ENCODE measurements at places on chromosomes 6 and 20.

- peak; percentile 48 for DNase-seq
These were observed 7.5 kb downstream of the JARID2 start for GRCh38 chr6:15253203-15254022.

DNA sequence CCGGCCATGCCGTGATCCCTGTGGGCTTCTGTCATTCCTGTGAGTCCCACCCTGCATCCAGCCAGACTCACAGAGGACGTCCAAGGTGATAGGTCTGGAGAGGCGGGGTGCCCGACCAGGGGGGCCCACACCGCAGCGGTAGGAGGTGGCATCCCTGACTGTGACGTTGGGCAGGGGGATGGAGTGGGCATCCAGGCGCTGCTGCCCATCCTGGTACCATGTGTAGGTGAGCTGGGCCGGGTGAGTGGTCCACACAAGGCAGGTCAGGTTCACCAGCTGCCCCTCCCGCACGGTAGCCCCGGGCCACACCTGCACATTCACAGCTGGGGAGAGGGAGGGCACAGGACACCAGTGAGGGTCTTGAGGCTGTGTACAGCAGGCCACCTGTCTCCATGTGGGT is 11.6 kb upstream of the ADAM33 start:
- no peak for DNase-seq

DNA sequence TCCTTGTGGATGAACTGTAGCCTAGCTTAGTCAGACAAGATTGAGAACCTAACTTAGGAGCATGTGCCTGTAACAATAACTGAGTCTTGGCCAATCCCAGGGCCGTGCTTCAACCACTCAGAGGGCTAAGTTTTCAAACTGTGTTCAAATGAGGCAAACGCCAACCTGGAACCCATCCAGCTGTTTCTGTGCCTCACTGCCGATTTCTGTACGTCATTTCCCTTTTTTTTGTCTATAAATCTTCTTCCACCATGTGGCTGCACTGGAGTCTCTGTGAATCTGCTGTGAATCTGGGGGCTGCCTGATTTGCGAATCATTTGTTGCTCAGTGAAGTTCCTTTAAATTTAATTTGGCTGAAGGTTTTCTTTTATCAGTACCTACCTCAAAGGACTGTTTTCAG is 115.0 kb upstream of the CHD6 start:
- DNase-seq = peak; percentile 54

DNA sequence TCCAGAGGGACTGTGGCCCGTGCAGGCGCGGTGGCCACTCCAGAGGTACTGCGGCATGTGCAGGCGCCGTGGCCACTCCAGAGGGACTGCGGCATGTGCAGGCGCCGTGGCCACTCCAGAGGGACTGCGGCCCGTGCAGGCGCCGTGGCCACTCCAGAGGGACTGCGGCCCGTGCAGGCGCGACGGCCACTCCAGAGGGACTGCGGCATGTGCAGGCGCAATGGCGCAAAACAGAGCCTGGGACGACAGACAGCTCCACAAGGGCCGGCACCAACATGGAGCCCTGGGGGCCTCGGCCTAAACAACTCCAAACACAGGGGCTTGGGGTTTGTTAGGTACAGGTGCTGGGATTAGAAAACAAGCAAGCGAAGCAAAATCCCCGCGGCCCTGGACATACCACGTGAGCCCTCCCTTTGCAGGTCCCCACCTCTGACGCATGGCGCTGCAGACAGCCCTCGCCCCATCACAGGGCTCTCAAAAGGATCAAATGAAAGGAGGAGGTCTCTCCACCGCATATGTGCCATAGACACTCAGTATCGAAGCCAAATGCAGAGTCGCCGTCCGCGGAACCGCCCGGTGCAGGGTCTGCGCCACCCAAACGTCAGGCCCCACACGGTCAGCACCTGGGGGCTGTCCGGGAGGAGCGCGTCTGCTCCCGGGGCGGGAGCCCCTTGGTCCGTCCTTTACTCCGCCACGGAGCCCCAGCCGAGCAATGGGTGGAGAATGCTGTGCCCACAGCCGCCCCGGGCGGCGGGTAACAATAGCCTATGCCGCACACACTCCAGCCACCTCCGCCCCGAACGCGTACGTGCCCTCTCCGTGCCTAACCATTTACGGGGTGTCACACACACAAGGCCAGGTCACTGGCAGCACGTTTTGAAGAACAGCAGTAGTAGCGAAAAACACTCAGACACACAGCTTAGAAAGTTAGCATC is 85.7 kb downstream of the TAF4 start:
- no peak for DNase-seq

GRCh38 chr20:25035921-25036320 is 22.0 kb downstream of the ACSS1 start:
- DNase-seq = peak; percentile 57

DNA sequence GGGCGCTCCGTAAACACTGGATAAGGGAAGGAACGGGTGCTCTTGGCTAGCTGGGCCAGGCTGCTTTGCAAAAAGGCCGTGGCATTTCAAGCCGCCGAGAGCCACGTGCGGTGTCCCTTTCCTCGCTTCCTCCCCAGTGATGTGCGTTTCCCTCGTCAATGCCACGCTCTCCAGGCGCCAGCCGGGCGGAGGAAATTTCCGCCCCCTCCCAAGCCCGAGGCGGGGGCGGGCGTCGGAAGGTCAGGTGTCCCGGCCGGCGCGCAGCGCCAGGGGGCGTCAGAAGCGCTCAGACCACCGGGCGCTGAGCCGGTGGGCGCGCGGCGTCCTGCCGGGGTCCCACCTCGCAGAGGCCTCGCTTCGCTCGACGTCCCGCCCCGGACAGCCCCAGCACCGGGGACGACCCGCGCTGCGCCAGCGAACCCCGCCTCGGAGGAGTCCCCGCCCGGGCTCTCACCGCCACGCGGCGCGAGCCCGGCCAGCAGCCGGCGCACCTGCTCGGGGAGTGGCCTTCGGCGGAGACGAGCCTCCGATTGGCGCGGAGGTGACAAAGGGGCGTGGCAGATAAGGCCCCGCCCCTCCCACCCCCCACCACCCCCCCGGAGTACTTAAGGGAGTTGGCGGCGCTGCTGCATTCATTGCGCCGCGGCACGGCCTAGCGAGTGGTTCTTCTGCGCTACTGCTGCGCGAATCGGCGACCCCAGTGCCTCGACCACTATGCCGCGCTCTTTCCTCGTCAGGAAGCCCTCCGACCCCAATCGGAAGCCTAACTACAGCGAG is at the start of gene SNAI1:
Gene SNAI1, plus strand, starts transcription at position 635 of the 777 bp plus-strand sequence. Its CDS starts 80 bp downstream, at position 715.
- peak; percentile 88 for DNase-seq

GRCh38 chr6:1067346-1067745 is 244.6 kb upstream of the FOXQ1 start:
- no peak for DNase-seq

DNA sequence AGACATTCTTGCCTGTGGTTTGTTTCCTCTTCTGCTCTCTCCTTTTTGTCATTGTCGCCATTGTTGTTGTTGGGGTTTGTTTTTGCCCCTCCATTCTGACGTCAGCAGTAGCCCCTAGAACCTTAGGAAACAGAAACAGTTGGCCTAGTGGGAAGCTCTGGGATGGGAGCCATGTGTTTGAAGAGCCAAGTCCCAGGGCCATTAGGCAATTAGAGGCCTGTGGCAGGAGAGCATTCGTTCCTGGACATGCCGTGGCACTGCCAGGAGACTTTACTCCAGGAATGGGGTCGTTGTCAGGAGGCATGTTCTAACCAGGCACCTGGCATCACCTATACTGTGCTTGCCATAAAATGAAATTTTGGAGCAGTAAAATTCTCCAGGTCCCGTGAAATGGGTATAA is 39.7 kb downstream of the PPARD start:
- DNase-seq = no peak

- no peak for DNase-seq
These were observed 931 bp upstream of the EBF4 start for GRCh38 chr20:2691663-2692035.

GRCh38 chr6:42407379-42407778 is 44.3 kb downstream of the TRERF1 start:
- peak; percentile 63 for DNase-seq

DNA sequence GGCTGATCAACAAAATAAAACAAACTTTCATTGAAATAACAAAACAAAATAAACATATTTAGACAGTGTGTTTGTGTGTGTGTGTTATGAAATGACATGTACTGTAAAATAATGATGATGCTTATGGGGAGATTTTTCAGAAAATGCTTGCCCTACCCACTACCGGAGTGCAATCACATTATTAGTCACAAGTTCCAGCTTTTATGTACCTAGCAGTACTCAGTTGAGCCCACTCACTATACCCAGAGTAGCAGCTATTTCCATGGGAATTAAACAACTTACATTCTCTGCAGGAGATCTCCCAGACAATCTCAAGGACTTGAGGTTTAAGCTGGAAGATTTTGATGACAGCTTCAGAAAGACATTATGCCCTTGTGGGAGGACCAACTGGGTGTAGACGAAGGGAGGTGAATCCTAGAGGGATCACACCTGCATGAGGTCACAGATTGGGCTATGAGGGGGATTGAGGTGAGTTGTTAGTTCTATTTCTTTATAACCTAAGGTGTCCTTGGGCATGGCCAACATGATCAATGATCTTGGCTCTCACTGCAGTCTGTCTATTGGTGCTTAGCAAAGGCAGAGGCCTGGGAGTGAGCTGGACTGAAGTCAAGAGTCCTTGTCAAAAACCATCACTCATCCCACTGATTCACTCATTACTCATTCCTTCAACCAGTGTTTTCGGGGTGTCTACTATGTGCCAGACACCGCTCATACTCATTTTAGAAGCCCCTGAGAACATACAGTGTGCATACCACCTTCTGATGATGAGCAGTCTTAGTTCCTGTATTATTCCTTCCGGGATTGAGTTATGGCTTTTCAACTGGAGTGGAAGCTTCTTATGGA is 6.7 kb upstream of the CLIC5 start:
- DNase-seq = no peak

DNA sequence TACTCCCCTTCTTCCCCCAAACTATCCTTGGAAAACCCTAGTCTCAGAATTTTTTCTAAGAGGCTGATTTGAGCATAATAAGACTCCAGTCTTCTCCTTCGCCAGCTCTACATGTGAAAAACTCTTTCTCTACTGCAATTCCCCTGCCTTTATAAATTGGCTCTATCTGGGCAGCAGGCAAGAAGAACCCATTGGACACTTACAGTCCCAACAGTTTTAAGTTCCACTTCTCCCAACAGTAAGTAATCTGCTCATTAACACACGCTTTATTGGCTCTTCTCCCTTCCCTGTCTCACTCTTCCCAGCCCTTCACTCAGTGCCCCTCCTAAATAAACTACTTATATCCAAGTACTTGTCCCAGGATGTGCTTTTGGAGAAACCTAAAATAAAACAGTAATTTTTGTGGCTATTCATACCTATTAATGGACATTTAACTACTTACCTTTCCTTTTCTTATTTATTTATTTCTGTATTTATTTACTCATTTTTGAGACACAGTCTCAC is 11.1 kb upstream of the DDR1 start:
- DNase-seq = no peak

GRCh38 chr20:52439375-52439774 is 247.8 kb upstream of the ZFP64 start:
- DNase-seq = no peak

GRCh38 chr20:13684566-13685222 is 46.0 kb upstream of the TASP1 start:
- peak; percentile 73 for DNase-seq

DNA sequence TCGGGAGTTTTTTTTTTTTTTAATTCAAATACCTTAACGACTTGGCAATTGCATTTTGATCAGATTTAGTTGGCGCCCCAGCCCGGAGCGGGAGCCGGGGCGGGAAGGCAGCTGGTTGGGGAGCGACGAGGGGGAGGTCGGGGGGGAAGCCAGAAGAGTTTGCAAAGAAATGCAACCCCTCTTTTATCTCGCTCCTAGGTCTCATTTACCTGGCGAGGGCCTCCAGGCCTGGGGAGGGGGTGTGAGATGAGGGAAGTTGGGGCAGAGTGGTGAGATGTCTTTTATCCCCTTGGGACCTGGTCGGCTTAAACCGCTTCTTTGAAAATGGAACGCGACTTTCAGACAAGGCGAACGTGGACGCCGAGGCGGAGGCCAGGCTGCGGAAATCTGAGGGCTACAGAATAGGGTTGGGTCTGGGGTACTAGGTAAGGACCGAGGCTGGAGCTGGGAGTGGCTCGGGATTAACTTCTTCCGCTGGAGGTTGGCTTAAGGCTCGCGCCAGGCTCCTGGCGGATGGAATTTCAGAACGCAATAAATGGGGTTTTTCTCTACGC is 40.3 kb downstream of the NCR2 start:
- no peak for DNase-seq

DNA sequence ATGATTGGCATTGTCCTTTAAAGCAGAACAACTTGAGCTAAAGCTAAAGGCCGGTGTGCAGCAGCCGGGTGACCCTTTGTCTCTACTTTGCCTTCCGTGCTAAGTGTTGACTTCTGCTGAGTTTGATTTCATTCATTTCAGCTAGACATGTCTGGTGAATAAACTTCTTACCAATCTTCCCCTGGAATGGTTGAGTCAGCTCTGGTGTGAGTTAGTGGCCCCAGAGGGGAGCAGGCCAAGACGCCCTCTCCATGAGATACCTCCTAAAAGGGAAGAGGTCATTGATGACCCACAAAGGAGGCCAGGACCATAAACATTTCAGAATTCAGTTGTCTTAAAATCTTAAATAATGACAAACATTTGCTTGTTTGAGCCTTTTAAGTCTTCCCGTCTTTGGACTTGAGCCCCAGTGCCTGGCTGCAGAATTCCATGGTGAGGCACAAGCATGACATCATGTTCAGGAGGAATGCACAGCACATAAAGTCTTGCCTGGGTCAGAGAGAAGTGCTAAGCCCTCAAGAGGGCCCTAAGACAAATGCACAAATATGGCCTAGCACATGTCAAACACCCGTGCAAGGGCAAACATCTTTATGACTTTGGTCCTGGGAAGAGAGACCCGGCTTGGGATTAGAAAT is 96.3 kb upstream of the NEDD9 start:
- no peak for DNase-seq

- no peak for DNase-seq
These were observed 17.6 kb downstream of the RMND1 start for GRCh38 chr6:151434369-151434768.

- DNase-seq = no peak
These were observed 63.9 kb upstream of the MOCS1 start for GRCh38 chr6:39998126-39998525.

DNA sequence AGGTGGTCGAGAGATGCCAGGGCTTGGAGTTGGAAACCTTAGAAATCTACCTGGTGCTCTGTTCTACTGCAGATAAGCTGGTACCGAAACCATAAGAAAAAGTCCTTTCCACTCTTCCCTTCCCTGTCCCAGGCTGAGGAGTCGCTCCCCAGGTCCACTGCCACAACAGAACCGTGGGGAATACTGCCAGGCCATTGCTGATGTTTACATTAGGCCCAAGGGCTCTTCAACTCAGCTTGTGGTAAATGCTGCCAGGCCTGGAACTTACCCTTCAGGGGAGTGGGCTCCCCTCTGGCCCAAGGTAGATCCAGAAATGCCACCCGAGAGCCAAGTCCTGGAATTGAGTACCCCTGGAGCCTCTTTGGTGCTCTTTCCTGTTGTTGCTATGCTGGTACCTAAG is 388.4 kb downstream of the ESR1 start:
- no peak for DNase-seq

- no peak for DNase-seq
These were observed 43.7 kb upstream of the CEP162 start for GRCh38 chr6:84271061-84271716.
